T-helper 22 cell (primary cell): ENCODE measurements at places on chromosomes 11 and 22.

DNA sequence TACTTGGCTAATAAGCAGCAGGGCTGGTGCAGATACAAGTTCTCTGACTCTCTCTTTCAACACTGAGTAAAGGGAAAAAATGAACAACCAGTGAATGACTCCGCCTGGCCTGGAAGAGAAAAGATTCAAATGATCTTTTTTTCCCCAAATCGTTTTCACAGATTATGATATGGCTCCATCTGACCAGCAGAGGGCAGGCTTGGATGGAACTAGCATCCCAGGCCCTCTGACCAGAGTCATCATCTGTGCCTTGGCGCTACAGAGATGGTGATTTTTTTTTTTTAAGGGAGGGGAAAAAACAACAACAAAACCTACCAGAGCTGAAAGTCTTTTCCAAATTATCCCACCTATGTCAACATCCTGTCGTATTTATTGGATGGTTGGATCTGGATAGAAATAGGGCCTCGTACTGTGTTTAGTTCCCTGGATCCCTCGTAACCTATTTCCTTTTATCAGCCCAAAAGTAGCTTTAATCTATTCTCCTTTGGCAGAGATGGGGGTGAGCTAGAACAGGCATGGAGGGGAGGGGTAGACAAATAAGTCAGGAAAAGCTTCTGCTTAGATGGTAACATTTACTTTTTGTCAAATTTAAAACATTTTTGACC is 69.7 kb downstream of the PRSS23 start:
- DNase-seq: no peak

GRCh38 chr11:75939516-75939915 is 124.5 kb downstream of the UVRAG start:
- DNase-seq: no peak

DNA sequence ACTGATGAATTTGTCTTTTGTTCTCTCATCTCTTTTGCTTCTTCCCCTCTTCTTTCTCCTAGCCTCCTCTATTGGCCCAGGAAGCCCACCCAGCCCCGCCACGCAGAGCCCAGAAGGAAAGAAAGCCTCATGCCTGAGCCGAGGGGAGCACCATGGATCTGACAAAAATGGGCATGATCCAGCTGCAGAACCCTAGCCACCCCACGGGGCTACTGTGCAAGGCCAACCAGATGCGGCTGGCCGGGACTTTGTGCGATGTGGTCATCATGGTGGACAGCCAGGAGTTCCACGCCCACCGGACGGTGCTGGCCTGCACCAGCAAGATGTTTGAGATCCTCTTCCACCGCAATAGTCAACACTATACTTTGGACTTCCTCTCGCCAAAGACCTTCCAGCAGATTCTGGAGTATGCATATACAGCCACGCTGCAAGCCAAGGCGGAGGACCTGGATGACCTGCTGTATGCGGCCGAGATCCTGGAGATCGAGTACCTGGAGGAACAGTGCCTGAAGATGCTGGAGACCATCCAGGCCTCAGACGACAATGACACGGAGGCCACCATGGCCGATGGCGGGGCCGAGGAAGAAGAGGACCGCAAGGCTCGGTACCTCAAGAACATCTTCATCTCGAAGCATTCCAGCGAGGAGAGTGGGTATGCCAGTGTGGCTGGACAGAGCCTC is 3.8 kb downstream of the ZBTB16 start:
- DNase-seq: no peak

GRCh38 chr11:1074244-1075221 is at the start of gene MUC2:
Gene MUC2, plus strand, starts transcription at chr11:1074874.
- no peak for DNase-seq

DNA sequence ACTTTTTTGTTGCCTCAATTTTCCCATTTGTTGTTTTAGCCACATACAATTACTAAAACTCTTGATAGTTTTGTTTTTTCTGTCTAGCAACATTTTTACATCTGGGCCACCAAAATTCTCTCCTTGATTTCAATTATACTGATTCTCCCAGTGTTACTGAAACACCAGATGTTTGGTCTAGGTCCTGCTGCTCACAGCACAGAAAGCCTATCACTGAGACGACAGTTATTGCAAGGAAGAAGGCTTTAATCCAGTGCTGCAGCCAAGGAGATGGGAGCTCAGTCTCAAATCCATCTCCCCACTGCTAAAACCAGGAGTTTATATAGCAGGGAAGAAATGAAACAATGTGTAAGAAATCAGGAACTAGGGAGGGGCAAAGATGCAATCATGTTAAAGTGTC is 837.7 kb upstream of the CNTN5 start:
- no peak for DNase-seq

- DNase-seq: peak; percentile 17
Observed at GRCh38 chr11:72041364-72042063, 38.8 kb downstream of the NUMA1 start.

GRCh38 chr11:17547932-17548331 is 873 bp downstream of the OTOG start:
- DNase-seq: no peak

- DNase-seq: no peak
Observed at GRCh38 chr11:69054397-69055211, 5.9 kb downstream of the TPCN2 start.

DNA sequence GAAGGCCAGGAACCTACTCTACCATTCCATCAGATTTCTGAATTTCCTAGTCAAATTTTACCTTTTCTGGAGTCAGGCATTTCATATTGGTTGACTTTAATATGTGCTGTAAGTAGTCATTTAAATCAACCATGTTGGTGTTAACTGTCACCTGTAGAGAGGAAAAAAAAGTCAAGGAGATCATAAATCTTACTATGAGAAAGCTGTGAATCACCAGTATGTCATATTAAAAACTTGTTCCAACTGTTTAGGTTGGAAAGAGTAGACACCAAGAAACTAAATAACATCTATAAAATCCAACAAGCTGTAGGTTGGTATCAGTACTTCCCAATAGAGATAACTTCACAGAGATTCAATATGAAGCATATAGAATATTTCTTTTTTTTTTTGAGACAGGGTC is 39.5 kb downstream of the COPB1 start:
- no peak for DNase-seq

DNA sequence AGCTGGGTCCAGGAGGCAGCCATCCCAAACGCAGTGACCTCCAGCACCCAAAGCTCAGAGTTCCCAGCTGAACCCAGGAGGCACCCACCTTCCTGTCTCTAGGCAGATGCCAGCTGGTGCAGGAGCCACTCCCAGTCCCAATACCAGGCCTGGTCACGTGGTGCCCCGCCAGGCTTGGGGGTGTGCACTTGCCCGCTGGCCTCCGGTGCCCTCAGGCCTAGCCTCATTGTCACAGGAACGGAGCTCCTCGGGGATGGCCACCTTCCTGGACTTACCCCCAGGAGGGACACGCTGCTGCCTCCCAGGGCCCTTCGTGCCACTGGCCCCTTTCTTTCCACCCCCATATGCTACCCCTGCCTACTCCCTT is 4.6 kb downstream of the BID start:
- no peak for DNase-seq

GRCh38 chr22:24588381-24588756 is 4.5 kb downstream of the LRRC75B start:
- no peak for DNase-seq

GRCh38 chr22:38835888-38836301 is 7.9 kb downstream of the NPTXR start:
- DNase-seq: no peak

DNA sequence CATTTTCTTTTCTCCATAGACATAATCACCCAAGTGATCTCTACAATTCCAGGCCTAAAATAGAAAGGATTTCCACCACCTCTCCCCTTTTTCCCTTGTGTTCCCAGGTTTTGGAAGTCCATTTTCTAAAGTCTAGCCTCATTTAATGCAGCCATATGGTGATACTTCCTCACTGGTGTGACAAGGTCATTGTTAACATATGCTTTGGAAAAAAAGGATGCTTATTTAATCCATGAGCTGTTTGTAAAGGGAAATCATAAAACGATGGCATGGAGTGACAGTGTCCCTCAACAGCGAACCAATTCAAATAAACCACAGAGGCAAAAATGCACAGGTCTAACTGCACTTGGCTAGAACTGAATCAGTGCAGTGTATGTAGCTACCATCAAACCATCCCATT is 26.6 kb downstream of the GRIA4 start:
- DNase-seq: no peak

GRCh38 chr11:108498816-108499408 is 728 bp upstream of the POGLUT3 start:
- DNase-seq: no peak
